Heart right ventricle (tissue), 16 donors: ENCODE measurements at places on chromosomes 7 and 10. TPM values are rescaled to one million over a fixed set of nuclear protein-coding genes. Genes with fewer than 3 reads are reported as not detected.

DBNL gene
- 44.0 TPM for total RNA-seq

SLC26A3 gene
- not detected for total RNA-seq

UNCX gene
- total RNA-seq, result not detected

TEX47 gene
- total RNA-seq, result not detected

SFMBT2 gene
- 9.1 TPM for total RNA-seq

ADAM22 gene
- 2.0 TPM for total RNA-seq

SLC26A5 gene
- total RNA-seq, result not detected

CDH23 gene
- total RNA-seq, result 6.6 TPM

LMTK2 gene
- total RNA-seq, result 38.9 TPM

TCERG1L gene
- 0.09 TPM for total RNA-seq

MAPK8 gene
- total RNA-seq, result 35.8 TPM

YAE1 gene
- 13.1 TPM for total RNA-seq
